ENCODE measurements at places on chromosomes 4 and X.

DNA sequence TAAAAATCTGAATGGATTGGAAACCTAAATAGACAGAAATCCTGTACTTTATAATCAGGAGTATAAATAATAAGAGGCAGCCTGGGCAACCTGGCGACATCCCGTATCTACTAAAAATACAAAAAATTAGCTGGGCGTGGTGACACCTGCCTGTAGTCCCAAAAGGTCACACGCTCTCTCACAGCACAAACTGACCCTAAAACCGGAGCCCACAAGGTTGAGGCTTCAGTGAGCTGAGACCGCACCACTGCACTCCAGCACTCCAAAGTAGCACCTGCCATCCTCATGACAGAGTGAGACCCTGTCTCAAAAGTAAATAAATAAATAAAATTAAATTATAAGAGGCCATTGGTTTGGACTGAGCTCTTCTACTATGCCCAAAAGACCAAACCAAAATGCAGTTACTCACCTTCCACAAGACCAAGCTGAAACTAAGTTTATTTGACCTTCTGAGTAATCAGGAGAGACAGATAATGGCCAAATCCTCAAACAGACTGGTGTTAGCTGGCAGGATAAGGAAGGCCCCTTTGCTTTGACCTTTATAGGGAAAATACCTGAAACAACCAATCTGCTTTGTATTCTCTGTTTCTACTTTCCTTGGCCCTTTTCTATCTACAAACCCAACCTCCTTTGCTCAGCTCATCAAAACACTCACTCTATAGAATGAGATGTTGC lies 3.2 kb upstream of the GRSF1 start:
- no peak for DNase-seq

- peak; percentile 81 for DNase-seq
These were observed 503.3 kb upstream of the FAM241A start for GRCh38 chr4:111641813-111642579.

GRCh38 chrX:68536429-68536828 lies 37.6 kb downstream of the YIPF6 start:
- DNase-seq: no peak

GRCh38 chr4:41154010-41154813 lies 60.1 kb downstream of the APBB2 start:
- no peak for DNase-seq

DNA sequence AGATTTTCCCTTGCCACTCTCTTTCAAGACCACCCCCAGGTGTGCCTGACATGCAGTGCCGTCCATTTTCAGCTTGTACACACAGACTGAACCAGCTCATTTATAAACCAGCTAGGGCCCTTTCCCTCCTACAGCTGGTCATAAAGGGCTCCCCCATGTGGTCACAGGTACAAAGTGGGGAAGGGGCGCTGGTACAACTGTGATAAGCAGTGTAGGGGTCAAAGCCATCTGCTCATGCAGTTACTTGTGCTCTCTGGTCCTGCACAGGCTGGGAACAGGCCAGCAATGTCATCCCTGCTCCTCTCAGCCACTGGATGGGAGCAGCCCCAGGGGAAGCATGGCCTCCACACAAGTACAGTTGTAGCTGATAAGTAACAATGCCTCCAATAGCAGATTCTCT lies 20.6 kb downstream of the GABRQ start:
- no peak for DNase-seq

Measured in GM04504 (cell line).